Nephron progenitor cell (in vitro differentiated cells): ENCODE measurements at places on chromosomes 5 and 9.

DNA sequence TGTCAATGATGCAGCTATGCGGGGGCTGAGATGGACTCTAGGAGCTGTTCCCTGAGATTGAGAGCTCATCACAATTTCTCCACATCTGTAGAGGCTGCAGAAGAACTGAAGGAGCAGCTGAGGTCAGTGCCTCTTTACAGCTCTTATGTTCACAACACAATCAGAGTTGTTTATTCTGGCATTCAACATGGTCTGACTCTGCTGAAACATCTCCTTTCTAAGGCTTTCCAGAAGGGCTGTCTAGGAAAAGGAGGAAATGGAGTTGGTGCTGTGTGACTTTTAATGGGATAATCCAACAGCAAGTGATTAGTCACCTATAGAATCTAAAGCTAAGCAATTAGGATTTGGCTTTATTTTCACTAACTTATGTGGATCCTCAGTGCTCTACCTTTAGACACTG lies 6.0 kb downstream of the POU5F2 start:
- no peak for DNase-seq

DNA sequence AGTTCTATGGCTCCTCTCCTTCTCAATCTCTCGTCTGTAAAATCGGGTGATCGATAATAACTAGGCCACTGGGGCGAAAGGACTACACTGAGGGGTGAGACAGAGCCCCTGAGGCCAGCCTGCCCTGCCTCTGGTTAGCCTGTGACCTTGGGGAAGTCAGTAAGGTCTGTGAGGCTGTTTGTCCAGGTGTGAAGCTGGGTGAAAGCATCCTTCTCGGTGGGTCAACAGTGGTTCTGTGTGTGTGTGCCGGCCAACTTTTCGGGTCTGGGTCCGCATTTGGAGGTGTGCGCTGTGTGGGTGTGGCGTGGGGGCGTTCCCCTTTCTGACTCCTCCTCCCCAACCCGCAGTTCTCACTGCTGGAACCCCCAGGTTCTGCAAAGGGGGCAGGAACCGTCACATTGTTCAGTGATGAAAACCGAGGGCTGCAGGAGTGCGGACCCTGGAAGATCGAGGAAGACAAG lies 5.0 kb upstream of the RNF44 start:
- peak; percentile 36 for DNase-seq

DNA sequence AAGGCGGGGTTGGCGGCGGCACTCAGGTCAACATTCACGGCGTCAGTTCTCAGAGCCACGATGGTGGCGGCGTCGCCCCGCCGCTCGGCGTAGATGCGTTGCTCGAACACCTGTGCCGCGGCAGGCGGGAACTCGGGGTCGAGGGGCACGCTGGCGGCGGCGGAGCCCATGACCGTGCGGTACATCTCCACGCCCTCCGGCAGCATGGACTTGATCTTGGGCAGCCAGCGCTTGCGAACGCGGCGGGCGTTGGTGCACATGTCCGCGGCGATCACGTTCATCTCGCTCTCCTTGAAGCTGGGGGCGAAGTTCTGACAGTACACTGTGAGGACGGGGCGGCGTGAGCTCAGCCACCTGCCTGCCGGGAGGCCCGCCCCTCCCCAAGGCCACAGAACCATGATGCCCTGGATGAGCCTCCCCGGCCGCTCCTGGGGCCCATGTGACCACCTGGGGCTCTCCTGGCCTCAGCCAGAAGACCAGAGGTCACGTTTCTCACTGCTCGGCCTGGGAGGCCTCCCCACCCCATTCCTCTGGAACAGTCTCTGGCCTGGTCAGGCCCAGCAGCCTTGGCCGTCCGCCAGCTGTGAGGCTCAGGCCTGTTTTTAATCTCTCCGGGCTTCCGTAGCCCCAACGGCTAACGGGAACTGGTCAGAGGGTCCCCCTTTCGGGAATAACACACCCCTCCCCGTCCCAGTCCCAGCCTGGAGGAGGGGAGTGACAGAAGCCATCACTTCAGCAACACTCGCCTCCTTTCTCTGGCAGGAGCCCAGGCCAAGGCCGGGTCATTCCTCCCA lies 50.7 kb upstream of the UBAC1 start:
- DNase-seq = peak; percentile 22

DNA sequence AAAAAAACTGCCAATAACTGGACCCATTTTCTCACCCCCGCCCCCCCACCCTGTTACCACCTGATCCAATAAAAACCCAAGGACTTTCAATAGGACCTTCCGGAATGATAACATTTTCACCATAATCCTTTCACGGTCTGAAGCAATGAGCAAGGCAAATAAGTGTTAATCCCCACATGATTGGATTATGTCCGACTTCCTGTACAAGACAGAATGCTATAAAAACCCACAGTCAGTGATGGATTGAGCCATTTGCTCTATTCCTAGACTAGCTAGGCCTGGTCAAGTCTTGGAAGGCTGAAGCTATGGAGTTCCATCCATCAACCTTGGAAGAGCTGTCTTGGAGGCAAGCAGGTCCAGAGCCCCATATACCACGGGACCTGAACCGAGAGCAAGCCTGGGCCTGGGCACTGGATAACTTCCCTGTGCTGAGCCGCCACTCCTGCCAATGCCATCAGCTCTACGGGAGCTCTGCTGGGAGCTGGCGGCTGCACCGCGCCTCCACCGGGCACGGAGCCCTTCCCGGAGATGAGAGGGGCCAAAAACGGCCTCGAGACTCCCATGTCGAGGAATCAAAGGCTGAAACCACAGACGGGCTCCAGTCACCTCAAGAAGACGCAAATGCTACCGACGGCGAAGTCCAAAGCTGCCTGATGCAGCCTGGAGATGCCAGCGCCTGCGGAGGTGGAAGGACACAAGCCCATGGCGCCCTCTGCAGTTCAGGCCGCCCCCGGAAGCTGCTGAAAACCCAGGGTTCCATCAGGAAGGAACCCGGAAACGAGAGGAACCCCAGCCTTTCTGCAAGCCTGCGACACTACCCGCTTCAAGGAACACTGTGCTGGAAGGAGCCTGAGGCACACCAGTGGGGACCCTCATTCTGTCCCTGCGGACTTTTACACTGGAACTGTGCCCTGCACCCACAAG lies 69.2 kb downstream of the ANXA2R start:
- DNase-seq = no peak

- no peak for DNase-seq
Measured at GRCh38 chr9:110555551-110556331, 23.8 kb downstream of the SVEP1 start.

GRCh38 chr5:15566306-15566705 lies 66.3 kb downstream of the FBXL7 start:
- DNase-seq = no peak

- no peak for DNase-seq
Measured at GRCh38 chr9:4116723-4117460, 183.0 kb downstream of the GLIS3 start.

- DNase-seq = no peak
Measured at GRCh38 chr5:52708463-52708862, 79.3 kb upstream of the ITGA1 start.

DNA sequence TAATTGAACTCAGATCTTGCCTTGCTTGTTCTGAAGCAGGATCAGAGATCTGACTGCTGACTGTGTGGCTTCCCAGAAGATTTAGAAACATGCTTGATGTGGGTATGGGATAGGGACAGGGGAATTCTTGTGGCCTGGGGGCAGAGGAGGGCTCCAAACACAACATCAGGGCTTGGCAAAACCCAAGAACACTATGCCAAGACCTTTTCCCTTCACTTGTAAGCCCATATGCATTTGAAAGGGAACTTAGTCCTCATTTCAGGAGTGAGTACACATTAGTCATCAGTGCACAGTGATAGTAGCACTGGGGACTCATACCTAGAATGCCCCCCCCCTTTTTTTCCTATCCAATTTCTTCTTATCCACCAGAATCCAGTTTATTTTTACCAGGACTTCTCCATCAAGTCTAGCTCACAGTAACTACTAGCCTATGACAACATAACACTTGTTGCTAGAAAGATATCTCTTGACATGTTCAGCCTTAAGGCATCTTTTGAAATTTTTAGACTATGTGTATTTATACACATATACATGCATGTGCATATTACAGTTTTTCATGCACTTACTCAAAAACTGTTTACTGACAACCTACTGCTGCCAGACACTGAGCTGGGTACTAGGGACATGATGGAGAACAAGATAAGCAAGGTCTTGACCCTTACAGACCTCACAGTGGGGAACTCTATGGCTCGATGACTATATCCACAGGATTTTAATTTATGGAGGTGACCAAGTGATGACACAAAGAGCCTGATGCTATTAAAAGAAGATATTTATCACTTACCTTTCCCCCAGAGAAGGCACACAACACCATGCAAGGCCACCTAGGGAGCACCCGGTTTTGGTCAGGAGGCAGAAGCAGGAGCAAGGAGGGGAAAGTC lies 158.3 kb upstream of the MAP3K1 start:
- DNase-seq = no peak

- no peak for DNase-seq
Measured at GRCh38 chr5:126847456-126847820, 70.5 kb downstream of the LMNB1 start.

DNA sequence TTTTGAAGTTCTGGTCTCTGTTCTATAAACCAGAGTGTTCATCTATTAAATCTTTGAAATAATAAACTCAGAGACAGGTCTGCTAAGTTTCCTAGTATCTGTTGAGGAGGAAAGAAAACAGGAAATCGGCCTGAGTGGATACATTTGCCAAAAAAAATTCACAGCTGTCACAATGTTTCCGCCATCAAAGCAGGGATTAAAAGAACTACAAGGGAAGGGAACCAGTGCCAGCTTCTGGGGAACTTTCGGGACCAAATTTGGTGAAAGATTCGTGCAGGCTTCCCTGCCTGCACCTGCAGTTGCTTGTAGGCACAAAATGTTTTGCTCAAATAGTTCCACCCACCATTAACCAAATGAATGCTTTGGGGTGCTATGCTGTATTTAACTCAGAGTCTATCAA lies 267.5 kb downstream of the MSX2 start:
- DNase-seq = no peak

GRCh38 chr9:135756576-135756975 lies 54.6 kb downstream of the KCNT1 start:
- no peak for DNase-seq

DNA sequence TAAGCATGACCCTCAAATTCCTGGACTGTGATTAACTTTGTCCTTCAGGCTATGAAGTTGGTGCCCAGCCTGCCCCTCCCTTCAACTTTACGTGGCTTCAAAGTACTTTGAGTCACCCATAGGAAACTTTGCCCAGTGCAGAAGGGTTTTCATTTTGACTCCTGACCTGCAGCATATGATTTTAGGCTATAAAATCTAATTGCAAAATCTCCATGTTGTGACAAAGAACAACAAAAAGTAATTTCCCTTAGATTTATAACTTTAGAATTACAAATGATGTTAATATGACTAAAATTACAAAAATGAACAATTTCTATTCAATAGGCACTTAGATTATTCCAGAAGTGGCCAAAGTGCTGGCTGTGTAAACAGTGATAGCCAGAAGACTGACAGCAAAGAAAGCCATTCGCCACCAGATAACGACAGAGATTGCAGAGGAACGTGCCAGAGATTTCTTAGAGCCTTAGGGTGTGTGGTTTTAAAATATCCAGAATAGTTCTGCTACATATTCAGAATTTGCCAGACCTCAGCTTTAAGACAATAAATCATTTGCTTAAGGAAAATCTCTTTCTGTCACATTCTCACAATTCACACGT lies 197.4 kb downstream of the SEMA5A start:
- DNase-seq = no peak

DNA sequence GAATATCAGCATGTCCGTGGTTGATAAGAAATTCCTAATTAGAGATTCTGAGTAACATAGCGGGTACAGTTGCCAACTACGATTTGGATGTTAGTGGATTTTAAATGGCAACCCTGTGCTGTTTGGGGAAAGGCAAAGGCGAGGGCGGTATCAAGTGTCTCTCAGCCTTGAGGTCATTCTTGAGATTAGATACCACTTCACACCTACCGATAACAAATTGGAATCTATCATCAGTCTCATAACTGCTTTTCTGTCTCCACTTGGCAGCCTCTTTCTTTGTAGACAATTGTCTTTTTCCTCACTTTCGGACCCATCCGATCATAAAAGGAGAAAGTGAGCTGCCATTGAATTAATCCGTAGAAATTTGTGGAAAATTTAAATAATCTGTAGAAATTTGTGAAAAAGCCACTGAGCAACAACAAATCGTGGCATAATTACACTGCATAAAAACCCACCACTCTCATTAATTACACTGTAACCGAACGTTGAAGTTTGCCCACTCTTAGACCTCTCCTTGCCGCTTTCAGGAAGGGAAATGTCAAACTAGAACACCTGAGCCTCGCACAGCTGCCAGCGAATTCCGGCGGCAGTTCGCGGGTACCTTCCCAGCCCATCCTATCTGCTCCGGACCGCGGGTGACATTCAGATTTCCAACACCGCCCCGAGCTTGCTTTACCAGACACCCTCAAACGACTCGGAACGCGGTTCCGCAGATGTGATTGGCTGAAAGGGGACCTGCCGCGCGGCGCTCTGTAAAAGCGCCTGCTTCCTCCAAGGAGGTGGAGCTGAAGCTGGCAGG lies 849 bp upstream of the RGMB start:
- DNase-seq = peak; percentile 66

- DNase-seq = no peak
Measured at GRCh38 chr9:79300068-79300467, 271.7 kb upstream of the TLE4 start.

GRCh38 chr5:118775790-118776499 lies 212.4 kb downstream of the DTWD2 start:
- no peak for DNase-seq

DNA sequence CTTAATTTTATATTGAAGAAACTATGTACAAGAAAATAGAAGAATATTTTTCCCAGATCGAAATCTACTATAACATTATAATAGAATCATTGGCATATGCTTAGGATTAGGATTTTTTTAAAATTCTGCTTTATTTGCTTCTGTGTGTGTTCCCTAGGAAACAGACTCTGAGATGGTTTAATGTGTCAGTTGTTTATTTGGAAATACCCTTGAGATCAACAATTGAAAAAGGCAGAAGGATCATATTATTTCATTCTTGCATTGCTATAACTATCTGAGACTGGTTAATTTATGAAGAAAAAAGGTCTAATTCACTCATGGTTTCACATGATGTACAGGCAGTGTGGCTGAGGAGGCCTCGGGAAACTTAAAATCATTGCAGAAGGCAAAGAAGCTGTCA lies 622.6 kb downstream of the PRR16 start:
- DNase-seq = no peak

- DNase-seq = no peak
Measured at GRCh38 chr5:40960037-40960436, 50.7 kb downstream of the C7 start.

GRCh38 chr5:58967597-58968281 lies 384.9 kb downstream of the RAB3C start:
- no peak for DNase-seq
